Fibroblast of mammary gland (primary cell): ENCODE measurements at places on chromosomes 11 and 22.
A peak's percentile ranks its signal among the peaks of the same experiment; 100 is the strongest.

DNA sequence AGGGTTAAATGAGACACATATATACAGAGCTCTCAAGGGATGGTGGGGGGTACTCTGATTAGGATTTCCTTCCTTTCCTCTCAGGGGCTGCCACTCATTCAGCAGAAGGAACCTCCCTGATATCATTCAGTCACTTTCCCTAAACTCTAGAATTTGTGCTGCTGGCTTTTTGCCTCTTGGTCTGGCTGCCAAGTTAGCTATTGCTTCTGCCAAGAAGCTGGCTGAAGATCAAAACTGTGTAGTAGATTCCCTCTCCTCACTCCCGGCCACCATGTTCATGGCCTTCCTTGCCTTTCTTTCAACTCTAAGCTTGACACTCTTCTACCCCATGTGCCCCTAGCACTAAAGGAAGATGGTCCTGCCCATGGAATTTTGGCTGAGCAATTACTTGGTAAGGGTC lies 18.7 kb downstream of the SLC6A5 start:
- no peak for DNase-seq

GRCh38 chr11:70487756-70488155 lies 89.4 kb downstream of the CTTN start:
- DNase-seq = no peak

GRCh38 chr22:23070418-23071229 lies at the start of gene GNAZ:
GNAZ (plus strand) TSS chr22:23070519; CDS start chr22:23095696, 25,177 bp downstream.
- DNase-seq = no peak

GRCh38 chr11:10387206-10388083 lies 67.6 kb upstream of the AMPD3 start:
- DNase-seq = peak; percentile 95

DNA sequence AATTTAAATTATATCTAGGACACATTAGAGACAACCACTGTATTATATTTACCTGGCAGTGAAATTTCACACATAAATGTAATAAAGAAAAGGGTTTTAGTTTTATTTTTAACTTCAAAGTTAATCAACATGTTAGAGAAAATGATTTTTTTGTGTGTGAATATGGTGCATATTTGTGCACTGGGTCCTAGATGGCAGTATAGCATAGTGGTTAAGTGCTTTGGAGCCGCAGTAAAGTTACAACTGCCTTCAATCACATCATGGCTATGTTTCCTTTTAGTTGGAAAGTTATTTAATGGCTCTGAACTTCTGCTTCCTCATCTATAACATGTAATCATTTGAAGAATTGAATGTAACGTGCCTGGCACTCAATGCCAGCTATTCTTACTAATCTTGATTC lies 108.9 kb upstream of the DDI1 start:
- peak; percentile 57 for DNase-seq

- DNase-seq = peak; percentile 38
These were observed 28.6 kb downstream of the RAB30 start for GRCh38 chr11:83042964-83043711.

- DNase-seq = no peak
These were observed 25.7 kb downstream of the CEP57 start for GRCh38 chr11:95816037-95816436.

GRCh38 chr11:134332189-134332631 lies 422 bp downstream of the GLB1L2 start:
- DNase-seq = no peak

DNA sequence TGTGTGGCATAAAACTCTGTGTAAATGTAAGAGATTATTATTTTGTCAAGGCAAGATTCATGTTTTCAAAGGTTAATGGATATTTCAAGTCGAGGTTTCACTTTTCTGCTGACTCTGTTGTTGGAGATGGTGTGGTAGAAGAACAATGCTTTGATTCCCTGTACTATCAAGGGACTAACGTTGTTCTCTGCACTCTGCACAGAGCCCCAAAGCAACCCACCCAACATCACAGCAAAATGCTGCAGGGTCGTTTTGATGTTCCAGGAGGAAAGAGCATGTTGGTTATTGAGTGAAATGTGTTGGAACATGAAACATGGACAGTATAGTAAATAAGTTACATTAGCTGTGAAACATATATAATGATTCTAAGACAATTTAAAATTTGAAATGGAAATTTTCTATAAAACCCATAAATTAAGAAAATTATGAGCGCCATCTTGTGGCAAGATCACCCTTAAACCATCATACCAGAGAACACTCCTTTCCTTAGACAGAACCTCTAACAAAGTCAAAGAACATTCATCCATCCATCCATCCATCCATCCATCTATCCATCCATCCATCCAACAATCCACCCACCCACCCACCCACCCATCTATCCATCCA lies 164.4 kb upstream of the ZBED5 start:
- peak; percentile 47 for DNase-seq

- DNase-seq = no peak
These were observed 3.3 kb upstream of the HMGXB4 start for GRCh38 chr22:35253946-35254345.

DNA sequence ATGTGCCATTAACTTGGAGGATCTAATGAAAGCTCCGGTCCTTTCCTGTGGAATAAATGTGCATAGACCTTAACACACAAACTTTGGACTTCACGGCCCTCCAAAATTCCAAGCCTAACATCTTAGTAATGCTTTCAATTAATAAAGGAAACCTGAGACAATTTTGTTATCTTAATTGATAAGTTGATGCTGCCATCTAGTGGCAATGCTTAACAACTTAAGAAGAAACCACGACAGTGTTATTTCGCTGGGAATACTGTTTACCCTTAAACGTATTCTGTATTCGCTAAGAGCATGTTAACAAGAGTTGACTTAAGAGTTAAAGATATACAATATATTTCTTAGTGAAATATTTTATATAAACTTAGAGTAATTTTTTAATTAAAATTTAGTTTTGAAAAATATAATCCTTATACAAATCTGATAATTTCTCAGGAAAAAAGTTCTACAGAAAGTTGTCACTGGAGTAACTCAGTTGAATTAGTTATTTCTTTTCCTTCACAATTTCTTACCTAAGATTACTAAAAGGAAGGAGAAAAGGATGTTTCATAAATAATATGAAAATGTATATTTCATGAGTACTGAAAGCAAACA lies 35.0 kb upstream of the OR9G4 start:
- DNase-seq = peak; percentile 75

DNA sequence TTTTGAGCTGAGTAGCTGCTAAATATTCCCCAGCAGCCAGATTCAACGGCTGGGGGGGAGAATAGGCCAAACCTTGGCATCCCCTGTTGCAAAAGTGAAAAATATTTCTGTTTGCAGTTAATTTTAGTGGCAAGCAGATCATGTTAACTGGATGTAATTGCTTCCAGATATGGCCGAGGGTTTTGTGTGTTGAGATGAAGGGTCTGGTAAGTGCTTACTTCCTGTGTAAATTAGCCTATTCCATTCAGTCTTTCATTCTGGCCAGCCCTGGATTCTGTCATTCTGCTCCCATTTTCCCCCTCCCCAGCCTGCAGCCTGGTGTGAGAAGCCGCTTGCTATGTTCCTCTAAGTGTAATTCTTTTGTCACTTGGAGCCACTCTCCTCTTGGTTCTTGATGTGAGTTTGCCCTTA lies 17.4 kb downstream of the ZBTB16 start:
- no peak for DNase-seq

DNA sequence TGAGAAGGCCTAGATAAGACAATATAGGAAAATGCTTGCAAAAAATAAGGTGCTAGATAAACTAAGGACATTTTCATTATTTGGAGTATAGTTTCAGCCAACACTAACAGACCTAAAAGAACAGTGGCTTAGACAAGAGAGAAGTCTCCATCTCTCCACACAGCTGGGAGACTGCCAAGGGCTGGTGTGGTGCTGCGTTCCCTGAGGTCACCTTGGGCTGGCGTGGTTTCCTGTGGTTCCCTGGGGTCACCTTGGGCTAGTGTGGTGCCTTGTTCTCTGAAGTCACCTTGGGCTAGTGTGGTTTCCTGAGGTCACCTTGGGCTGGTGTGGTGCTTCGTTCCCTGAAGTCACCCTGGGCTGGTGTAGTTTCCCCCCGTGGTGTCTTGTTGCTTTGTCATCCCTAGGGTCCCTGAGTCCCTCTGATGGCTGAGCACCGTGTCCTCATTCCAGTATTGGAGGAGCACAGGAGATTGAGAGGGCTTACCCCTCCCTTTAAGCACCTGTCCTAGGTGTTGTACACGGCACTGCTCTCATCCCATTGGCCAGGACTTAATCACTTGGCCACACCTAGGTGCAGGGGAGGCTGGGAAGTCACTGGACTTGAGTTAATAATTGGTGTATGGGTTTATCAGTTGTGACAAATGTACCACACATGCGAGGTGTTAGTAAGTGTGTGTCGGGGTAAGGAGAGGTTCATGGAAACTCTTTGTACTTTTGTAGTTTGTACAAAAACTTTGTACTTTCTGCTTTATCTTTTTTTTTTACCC lies 14.9 kb downstream of the SAMM50 start:
- DNase-seq = no peak

GRCh38 chr11:22169833-22170232 lies 23.1 kb upstream of the ANO5 start:
- DNase-seq = no peak

DNA sequence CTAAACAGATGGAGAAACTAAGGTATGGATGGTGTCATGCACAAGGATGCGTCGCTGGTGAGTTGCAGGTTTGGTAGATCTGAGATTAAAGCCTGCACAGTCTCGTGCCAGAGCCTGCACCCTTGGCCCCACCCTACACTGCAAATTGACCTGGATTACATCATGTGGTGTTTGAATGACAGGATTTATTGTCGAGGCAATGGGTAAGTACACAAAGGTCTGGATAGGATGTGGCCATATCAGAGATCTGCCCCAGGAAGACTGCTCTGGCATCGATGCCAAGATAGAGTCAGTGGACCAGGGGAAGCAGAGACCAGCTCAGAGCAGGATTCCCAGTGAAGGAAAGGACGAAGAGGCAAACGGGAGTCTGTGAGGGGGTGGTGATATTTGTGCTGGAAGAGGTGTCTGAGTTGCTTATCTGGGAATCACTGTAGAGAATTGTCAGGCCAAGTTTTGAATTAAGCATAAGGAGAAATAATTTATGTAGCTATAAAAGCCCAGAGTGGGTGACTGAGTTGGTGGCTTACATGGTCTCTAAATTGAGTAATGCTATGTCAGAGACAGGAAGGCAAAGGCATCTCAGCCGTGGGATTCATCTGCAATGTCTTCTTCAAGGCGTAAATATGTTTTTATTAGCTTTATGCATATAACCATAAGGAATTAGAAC lies 499.6 kb upstream of the B3GAT1 start:
- no peak for DNase-seq
